ENCODE measurements at places on chromosomes 7 and 10.

DNA sequence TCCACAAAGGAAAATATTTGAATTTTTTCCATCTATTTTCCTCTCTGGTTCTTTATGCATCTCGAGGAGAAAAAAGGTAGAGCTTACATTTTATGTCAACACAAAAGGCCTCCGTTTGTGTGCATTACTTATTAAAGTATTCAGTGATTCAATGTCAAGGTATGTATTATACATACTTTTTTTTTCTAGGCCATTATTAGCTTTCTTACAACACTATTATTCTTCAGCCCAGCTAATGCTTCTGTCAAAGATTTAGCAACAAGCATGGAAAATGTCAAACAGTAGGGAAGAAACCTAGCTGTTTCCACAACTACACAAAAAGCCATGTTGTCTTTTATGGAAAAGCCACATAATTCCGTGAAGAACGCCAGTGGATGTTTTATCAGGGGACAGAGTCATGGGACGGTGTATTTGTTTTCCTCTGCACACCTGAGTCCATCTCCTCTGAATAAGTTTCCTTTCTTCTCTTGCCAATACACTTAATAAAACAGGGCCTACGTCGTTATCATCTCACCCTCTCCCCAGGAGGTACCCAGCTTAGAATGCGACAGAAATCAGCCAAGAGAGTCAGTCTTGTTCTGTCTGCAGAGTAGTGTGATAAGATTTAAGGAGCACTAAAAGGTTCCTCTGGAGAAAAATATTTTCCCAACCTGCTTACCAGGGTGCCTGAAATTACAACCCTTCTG, 209.7 kb upstream of the AUTS2 start:
- no peak for DNase-seq

DNA sequence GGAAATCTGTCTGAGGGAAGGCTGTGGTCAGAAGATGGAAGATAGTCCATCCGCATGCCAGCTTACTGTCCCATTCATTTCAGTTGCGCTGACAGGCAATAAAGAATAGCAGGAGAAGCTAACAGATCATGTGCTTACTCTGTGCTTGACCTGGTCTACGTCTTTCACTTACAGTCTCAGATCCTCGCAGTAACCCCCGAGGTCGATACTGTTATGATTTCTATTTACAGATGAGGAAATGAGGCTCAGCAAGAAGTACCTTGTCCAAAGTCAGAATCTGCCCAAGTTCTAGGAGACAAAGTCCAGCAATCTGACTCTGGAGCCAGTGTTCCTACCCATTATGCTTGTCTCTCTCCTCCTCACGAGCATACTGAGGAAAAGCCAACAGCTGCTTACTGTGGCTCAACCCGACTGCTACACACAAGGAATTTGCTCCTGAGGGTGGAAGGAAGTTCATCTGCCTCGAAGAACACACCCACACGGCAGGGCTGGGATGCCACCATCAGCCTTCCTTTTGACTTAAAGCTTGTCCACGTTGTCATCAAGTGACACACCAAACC, 74.2 kb downstream of the MINPP1 start:
- DNase-seq, result no peak

DNA sequence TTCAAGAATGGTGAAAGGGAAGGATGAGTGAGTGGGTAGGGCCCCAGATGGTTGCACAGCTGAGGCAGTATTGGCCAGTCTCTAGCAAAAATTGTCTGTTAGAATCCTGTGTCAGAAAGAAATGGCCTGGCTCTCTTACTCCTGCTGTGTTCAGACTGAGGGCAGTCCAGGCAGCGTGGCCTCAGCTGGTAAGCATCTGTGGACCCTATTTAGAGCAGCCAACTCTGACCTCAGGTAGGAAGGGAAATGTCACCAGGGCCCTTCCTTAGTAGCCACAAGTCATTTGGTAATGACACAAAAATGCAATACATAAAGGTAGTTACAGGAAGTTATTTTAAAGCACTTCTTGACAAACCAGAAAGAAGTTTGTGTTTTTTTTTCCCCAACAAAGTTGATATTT, 1194.7 kb downstream of the CNTNAP2 start:
- no peak for DNase-seq

GRCh38 chr7:45865594-45866410, 7.1 kb downstream of the CCDC201 start:
- no peak for DNase-seq

DNA sequence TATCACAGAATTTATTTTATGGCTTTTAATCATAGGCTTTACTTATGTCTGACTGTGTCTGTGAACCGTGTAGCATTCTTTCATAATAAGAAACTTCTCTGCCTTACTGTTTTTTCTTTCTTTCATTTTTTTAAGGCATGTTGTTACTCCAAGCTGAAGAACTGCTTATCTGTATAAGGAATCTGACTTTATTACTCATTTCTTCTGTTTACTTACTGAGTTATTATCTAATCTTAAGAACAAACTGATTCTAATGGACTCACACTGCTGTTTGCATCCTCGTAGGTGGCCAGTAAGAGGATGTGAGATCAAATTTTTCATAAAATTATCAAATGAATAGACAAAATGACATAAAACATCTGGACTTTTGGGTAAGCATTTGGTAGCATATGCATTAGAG, 54.7 kb upstream of the DNAJC1 start:
- DNase-seq, result no peak

- DNase-seq, result no peak
These were observed 31.0 kb downstream of the CUX1 start for GRCh38 chr7:101848208-101848951.

GRCh38 chr7:16698200-16698905, 52.4 kb downstream of the BZW2 start:
- DNase-seq, result no peak

GRCh38 chr10:86263907-86264306, 102.7 kb downstream of the GRID1 start:
- DNase-seq, result no peak

DNA sequence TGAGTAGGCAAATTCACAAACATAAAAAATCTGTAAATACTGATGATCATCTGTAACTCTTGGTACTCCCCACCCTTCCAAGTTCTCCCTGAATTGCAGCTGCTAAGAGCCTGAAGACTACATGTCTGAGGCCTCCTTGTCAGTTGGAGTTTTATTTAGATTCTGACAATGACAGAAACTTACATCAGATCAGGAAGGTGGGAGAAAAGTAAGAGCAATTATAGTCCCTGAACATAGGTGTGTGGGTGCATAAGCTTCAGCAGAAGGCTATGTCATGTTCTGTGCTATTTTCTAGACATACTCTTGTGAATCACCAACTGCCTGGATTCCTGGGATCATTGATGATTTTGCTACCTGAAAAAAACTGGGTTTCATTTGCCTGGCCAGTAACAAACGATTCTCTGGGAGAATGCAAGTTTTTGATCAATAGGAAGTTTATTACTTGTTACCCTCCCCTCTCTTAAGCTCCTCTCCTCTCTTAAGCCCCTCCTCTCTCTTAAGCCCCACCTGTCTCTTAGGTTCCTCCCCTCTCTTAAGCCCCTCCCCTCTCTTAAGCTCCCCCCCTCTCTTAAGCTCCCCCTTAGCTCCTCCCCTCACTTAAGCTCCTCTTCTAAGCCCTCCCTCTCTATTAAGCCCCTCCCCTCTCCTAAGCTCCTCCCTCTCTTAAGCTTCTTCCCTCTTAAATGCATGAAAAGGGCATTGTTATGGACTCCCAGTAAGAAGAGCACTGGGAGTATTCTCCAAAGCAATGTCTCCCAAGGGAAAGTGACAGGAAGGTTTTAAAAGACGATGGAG, 1183.4 kb upstream of the AUTS2 start:
- no peak for DNase-seq

DNA sequence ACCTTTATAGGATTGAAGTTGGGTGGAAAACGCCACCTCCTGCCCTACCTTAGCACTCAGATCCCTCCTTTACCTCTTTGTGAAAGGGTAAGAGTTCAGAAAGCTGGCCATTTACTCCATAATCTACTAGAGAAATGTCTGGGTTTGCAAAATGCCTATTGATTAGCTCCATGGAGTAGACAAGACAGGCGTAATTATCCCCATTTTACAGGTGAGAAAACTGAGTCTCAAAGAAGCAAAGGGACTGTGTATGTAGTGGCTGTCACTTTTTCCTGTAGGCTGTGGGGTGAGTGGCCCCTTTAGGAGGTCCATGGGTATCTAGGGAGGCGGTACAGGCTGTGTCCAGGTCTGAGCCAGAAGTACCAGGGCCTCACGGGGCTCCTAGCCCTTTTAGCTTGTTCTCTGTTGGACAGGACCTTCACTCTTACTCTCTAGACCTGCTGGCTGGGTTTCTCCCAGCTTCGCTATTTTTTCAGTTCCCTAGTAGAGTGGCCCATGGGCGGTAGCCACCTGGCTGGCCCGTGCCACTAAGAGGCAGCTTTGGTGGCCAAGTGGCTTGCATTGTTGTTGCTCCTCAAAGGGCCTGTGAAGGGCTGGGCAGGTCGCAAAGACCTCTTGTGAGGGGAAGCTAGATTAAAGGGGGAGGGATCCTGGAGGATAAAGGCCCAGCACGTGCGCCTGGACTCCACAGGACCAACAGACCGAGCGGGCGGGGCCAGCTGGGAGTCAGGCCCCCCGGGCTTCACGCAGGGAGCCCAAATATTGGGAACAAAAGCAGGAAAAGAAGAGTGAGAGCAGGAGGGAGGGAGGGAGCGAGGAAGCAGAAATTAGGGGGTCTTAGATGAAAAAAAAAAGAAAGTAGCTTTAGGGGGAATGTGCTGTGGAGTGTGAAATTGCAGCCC, 4.7 kb upstream of the PAX2 start:
- no peak for DNase-seq

Measured in effector memory CD4-positive, alpha-beta T cell (primary cell).